ENCODE measurements at places on chromosomes 2 and 18.

- no peak for DNase-seq
Measured at GRCh38 chr2:59879700-59880131, 673.7 kb downstream of the BCL11A start.

- no peak for DNase-seq
Measured at GRCh38 chr2:39780825-39781600, 2.0 kb upstream of the THUMPD2 start.

GRCh38 chr2:120406566-120406965, 60.6 kb downstream of the INHBB start:
- DNase-seq = no peak

DNA sequence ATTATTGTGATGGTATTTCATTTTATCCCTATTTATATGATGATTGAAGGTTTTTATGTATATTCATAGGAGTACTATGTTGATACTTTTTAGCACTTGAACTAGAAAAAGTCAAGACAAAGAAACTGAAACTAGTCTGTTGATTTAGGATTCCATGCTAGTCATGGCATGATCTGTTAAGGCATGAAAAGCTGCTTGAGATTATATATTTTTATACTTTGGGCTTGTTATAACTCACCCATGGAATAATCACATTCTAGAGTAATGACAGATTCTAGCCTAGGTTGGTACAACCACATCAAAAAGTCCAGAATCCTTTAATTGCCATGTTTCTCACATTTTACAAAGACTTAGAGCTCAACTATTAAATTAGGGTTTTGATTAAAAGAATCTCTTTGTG, 472.6 kb upstream of the CELF4 start:
- no peak for DNase-seq

GRCh38 chr2:65411056-65411795, 21.2 kb downstream of the SPRED2 start:
- no peak for DNase-seq

GRCh38 chr18:52588931-52589330, 248.9 kb downstream of the DCC start:
- DNase-seq = no peak

GRCh38 chr2:69734035-69734611, 7.8 kb upstream of the ANXA4 start:
- DNase-seq = no peak
